ENCODE measurements at places on chromosomes 6 and 20.
A peak's percentile ranks its signal among the peaks of the same experiment; 100 is the strongest.

DNA sequence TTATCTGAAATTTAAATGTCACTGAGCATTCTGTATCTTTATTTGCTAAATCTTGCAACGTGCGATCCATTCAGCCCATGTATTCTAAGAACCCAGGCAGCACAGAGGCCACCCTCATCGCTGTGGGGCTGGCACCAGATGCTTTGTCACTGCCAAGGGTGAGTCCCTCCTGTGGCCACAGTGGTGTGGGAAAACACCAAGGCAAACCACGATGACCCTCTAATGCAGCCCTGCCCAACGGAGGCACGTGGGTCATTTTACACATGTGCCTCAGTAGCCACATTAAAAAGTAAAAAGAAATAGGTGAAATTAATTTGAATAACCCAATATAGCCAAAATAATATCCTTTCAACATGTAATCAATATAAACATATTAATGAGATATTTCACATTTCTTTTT is 221.7 kb downstream of the UNC5CL start:
- no peak for DNase-seq

DNA sequence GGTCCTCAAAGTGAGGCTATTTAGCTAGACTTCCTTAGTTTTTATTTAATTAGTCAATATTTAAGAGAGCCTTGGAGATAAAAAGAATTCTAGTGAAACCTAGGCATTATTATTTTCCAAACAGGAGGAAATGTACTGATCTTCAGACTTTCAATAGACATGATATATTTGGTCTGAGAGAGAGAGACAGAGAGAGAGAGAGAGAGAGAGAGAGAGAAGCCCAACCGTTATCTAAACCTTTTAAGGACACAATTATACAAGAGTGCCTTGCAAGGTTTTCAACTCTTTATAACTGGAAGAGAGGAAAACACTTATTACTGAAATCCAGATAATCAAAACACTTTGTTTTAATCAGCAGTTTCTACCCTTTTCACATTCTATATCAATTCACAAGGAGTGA is 64.8 kb downstream of the BACH2 start:
- no peak for DNase-seq

GRCh38 chr6:75201901-75202672 is 3.8 kb downstream of the COL12A1 start:
- no peak for DNase-seq

DNA sequence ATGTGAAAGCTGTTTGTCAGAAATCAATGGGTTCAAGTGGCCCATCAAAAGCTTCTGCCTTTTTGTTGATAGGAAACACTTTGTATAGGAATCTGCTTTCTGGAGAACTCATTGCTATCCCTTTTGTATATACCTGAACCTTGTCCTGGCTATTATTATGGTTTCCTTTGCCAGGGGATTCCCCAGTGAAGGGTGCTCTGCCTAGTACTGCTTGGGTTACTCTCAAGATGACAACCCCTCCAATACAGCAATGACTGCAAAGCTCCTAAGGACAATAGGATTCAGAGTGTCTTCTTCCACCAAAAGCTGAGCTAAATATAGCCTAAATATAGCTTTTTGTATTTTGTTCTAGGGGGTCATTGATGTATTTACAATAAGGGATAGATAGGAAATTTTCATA is 54.0 kb upstream of the PTPRK start:
- DNase-seq: no peak

DNA sequence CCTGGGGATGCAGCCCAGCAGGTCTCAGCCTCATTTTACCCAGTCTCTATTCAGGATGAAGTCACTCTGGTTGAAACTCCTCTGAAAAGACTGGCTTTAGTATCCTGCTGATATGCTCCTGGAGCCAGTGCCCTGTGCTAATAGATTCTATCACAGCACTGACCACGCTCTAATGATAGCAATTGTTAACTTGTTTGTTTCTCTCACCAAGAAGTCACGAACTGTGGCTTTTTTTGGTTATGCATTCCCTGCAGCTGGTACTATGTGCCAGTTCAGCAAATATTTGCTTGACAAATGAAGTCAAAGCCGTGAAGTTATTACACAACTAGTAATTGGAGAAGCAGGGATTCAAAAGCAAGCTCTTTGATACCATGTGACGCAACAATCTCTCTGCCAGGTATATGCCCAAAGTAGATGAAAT is 754.6 kb downstream of the KIF16B start:
- DNase-seq: no peak

- no peak for DNase-seq
Observed at GRCh38 chr6:161133963-161134362, 139.9 kb downstream of the AGPAT4 start.

DNA sequence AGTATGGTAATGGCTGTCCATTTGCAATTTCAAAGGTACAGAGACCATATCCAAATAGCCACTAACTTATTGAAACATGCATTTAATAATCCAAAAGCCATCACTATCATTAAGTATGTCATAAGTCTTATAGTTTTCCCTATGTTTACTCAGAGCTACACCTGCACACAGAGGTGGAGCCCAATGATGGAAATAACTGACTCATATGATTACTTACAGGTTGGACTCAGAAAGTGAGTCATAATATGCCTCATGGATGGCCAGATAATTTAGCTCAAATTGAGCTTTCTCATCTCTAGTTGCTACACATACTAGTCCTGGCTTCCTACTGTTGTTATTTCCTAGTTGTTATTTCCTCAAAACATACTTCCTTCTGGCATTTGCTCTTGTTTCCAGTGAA is 104.4 kb upstream of the KHDRBS2 start:
- DNase-seq: no peak

DNA sequence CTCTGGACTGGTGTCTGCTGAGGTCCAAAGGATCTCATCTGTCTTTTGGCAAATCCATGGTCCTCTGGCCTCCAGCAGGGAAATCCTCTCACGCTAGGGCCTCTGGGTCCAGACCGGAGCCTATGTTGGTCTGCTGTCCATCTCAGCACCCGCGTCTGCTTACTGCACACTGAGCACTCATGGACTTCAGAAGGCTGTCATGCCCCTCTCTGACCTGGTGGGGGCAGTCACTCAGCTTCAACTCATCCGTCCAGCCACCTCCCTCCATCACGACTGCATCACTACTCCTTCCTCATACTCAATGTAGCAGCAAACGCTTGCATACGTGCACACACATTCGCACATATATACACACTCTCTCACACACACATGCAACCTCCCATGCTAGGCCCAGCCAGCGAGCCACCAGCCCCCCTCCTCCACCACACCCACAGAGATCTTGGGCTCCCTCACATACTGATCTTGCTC is 33.3 kb downstream of the GABRR2 start:
- peak; percentile 58 for DNase-seq

GRCh38 chr6:129860908-129861665 is at the start of gene TMEM244:
TSS of gene TMEM244 (minus strand) at chr6:129861315. CDS start at chr6:129861188, 127 bp downstream.
- no peak for DNase-seq

- no peak for DNase-seq
Observed at GRCh38 chr6:11218102-11218442, 14.4 kb downstream of the NEDD9 start.

- DNase-seq: no peak
Observed at GRCh38 chr6:44342052-44342451, 398 bp upstream of the SPATS1 start.

GRCh38 chr20:52279706-52280105 is 88.1 kb upstream of the ZFP64 start:
- DNase-seq: no peak

- no peak for DNase-seq
Observed at GRCh38 chr6:15242937-15243614, 2.8 kb upstream of the JARID2 start.

DNA sequence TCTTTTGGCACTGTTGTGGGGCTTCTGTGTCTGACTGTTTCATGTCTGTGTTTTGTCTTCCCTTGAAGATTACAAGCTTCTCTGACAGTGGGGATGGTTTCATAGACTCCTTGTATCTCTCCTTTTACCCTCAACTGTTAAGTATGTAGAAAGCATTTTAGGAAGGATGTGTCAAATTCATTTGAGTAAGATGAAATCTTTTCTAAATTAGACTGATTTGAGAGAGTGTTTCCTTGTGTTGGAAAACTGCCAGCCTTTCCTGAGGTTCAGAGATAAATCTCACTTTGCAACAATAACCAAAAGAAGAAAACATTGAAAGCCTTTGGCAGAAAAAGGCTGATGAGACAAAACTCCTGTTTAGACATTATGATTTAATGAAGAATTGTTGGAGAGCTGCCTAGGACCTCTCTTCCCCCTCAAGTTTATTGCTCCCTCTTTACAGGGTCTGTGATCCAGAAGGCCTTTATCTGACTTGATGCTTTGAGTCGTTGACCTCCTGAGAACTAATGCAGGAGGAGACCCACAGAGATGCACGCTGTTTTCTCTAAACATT is 68.3 kb downstream of the ANKS1A start:
- DNase-seq: no peak

- no peak for DNase-seq
Observed at GRCh38 chr6:79028641-79029314, 49.3 kb downstream of the PHIP start.

DNA sequence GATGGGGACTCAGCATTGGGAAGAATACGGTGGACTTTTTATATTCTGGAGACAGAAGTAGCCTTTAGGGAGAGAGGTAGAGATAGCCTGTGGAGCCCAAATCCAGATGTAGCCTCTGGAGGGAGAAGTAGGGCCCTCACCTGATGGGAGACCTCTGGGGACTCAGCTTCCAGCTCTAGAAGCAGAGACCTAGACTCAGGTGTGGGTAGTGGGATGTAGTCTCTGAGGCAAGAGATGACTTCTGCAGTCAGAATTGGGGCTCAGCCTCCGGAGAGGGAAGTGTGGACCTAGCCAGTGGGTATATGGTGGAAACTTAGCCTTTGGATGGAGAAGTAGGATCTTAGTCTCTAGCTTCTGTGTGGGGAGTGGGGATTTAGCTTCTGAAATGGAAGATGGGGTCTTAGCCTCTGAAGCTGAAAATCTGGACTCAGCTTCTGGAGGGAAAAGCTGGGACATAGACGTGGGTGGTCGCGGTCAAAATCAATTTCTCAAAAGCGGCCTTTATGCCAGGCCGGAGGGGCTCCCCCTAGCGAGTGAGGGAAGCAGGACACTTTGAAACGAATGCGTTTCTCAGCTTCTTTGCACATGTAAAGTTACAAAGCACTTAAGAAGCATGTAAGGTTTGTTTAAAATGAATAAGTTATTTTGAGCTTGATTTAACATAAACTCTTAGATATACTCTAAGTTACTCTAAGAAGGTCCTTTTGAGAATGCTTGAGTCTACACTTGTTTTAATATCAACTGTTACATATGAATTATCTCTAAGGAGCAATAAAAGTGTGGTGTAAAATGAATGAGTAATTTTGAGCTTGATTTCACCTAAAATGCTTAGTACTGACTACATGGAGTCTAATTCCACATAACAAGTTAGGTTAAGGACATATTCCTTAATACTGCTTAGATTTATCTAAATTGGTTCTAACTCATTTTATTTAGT is 12.9 kb upstream of the ZNF343 start:
- peak; percentile 58 for DNase-seq

DNA sequence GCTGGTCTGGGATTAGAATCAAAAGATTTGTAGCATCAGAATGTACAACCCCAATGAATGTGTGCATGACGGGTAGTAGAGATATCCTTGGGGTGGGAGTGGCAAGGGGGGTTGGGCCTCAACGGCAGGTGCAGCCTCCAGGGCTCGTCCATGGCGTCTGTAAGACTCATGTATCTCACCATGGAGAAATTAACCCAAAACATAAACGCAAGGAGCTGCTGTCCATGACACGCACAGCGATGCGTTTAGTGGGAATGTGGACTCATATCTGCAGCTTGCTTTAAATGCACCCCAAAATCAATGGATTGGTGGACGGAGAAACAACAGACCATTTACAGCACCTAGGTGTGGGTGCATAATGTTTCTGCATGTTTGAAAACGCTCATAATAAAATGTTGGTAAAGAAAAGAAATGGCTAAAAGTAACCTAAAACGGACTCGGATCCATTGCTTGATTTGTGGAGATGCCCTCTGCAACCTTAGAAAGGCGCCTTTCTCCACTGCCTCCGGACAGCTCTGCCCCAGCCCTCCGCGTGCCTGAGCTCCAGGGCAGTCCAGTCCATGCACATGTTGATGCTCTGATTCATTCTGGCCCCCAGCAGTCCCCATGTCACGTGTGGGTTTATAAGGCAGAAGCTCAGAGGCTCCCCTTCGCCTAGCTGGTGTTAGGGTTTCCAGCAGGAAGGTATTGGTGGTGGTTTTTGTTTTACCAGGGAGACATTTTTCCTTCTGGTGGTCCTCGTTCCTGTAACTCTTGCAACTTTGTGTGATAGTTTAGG is 24.5 kb downstream of the PYGB start:
- DNase-seq: no peak

DNA sequence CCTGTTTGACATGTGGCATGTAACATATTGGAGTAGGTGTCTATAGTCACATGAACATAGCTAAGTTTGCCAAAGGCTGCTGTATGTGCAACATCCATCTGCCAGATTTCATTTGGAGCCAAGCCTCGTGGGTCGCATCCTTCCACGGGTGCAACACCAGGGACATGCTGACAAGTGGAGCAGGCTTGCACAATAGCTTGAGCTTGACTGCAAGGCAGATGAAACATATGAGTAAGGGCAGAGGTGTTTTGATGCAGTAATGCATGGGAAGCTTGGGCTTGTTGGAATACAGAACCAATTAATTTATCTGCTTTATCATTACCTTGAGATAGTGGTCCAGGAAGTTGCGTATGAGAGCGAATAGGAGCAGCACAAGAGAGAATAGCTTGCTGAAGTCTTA is 74.1 kb upstream of the BTN3A2 start:
- DNase-seq: no peak

GRCh38 chr6:142796571-142796970 is 148.4 kb downstream of the HIVEP2 start:
- DNase-seq: no peak

DNA sequence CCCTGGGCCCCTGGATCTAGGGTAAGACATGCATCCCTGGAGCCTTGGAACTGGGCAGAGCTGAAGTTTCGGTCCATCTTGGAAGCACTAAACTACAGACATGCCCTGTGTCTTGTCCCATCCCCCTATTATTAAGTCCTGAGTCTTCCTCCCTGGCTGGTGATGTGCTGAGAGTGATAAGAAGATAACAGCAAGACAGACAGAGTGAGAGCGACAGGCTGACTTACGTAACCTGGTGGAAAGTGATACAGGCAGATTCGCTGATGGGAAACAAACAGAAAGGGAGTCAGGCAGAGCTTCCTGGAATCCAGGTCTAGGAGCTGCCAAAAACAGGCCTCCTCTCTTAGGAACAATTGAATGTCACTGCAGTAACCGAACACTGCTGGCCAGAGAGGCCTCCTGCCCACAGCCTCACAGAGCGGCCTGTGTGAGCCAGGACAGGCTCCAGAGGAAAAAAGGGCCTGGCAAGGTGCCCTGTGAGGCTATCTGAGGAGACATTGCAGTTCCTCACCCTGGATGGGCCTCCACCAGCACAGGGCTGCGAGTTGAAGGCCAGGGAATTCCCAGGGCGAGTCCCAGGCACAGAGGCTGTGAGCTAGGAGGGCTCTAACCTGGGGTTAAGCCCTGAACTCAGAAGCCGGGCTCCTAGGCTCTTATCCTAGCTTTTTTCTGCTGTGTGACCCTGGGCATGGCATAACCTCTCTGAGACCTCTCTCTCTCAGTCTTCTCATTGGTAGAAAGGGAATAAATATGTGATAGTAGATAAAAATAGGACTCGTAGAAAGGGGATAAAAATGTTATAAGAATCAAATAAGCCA is 34.2 kb upstream of the B4GALT5 start:
- DNase-seq: no peak

GRCh38 chr20:57236813-57237584 is 29.4 kb downstream of the BMP7 start:
- DNase-seq: no peak

GRCh38 chr6:11064836-11065235 is 20.7 kb upstream of the ELOVL2 start:
- DNase-seq: no peak

GRCh38 chr6:108566406-108566805 is 5.7 kb downstream of the FOXO3 start:
- no peak for DNase-seq
